H54 (cell line): ENCODE measurements at places on chromosomes 2 and 18.

DNA sequence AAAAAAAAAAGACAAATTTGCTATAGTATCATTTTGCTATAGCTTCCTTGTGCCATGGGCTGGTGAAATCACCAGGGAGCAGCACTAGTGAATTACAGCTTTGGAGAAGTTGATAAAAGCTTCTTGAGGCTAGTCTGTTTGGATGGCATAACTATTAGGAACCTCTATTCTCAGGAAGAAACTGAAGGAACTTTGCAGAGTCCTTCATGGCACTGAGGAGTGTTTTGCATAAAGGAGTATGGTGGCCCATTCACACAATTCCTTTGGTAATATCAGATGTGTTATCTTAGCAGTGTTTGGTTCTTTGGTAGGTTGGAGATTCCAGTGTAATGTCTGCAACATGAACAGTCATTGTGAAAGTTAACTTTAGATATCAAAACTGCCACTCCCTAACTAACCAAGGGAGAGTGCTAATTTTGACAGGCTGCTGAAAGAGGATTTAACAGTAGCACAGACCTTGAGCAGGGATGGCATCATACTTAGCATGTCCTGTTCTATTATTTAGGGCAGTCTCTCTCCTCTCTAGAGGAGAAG is 76.6 kb upstream of the ZFP36L2 start:
- no peak for DNase-seq

- no peak for DNase-seq
These were observed 593.5 kb downstream of the ADCYAP1 start for GRCh38 chr18:1498216-1498615.

DNA sequence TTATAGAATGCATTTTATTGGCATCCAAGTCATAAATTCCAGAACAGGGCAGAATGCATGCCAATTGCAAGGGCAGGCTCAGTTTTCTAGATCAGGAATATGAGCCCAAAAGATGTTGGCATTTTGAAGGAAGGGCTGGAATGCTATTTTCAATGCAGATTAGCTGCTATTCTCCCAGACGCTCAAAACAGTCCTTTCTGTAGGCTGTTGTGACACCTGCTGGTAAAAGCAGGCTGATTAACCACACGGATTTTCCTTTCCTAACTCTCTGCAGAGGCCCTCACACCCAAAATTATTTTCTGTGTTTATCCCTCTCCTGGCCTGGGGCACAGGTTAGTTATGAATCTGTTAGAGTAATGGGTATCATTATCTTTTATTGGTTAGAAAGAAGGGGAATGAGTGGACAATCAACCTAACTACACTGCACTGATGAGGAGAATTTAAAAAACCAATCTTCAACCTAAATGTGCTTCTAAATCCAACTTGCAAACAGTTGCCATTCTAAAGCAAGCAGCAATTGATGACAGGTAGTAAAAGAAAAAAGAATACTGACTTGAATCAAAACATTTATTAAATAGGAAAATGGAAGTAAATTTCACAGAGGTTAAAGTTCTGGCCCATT is 94.0 kb downstream of the PLA2R1 start:
- peak; percentile 4 for DNase-seq

DNA sequence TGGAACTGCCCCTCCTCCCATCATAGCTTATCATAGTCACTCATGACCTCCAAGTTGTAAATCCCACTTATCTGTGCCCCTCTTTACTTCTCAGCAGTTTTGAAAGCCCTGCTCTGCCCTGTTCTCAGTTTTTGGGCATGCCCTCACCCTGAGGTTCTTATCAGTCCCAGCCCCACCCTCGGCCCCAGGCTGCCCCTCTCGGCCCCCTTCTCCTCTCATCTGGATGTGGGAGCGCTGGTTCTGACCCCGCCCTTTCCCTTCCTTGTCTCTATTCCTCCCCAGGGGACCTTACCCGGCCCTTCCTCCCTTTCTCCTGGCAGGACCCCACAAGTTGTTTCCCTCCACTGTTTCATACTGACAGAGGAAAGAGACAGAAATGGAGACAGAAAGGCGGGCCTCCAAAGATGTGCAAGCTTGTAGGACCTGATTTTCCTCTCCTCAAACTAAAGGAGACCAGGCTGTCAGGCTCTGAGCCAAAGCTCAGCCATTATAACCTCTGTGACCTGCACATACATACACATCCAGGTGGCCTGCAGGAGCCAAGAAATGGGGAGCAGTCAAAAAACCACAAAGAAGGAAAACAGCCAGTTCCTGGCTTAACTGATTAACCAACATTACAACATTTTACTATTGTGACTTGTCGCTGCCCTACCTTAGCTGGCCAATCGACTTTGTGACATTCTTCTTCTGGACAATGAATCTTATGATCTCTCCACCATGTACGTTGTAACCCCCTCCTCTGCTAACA is 171.0 kb upstream of the HS6ST1 start:
- no peak for DNase-seq

GRCh38 chr18:25231327-25231691 is 120.7 kb downstream of the ZNF521 start:
- no peak for DNase-seq

DNA sequence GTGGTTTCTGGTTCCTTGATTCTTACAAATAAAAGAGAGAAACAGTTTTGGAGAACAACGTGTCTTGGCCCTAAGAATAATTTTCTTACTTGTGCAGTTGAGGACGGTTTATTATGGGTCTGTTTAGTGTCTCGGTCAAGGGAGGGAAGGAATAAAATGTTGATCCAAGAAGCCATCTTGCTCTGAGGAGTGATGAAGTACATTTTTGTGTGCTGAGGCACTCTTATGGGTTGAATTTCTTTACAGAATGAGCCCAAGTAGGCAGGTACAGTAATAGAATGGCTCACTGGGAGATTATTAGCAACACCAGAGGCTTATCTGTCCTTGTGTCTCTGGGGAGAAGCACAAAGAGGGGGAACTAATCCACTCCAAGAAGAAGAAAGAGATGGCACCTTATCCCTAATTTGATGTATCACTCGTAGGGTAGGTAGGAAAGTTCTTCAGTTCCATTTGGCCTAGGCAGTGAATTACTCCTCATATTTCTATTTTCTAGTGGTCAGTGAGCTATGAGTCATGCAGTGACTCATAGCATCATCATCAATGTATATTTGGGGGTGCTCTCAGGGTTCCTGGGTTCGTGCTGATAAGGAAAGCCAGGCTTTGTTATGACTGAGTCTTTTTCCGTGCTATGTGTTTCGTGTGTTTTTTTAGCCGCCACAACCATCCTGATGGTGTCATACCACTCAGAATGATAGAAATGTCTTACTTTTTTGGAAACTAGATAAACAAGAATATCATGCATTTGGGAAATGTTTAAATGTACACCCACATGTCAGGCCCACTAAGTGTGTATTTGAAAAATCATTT is 250.1 kb upstream of the CTAGE1 start:
- DNase-seq = peak; percentile 12

GRCh38 chr2:176473177-176473576 is 203.9 kb downstream of the MTX2 start:
- no peak for DNase-seq

DNA sequence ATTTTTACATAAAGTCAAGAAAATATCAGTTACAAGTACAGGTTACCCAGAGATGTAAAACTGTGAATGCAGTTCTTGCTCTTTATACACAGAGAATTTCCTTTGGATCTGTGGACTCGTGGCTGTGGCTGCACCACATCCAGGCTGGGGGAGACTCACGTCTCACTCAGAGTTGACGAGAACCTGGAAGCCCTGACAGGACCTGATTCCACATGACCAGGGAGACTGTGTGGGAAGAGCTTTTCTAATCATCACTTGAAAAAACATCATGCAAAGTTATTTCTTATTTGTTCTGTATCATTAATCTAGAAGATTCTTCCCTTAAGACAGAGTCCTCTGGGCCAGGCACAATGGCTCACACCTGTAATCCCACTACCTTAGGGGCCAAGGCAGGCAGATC is 1159.0 kb downstream of the RPIA start:
- no peak for DNase-seq

- DNase-seq = no peak
These were observed 33.7 kb downstream of the CERKL start for GRCh38 chr2:181623159-181623558.

GRCh38 chr2:134153294-134153880 is 100.5 kb upstream of the MGAT5 start:
- DNase-seq = no peak

- DNase-seq = no peak
These were observed 1.6 kb downstream of the COBLL1 start for GRCh38 chr2:164839914-164840457.

- DNase-seq = no peak
These were observed 39.7 kb upstream of the HDAC4 start for GRCh38 chr2:239440511-239440959.

DNA sequence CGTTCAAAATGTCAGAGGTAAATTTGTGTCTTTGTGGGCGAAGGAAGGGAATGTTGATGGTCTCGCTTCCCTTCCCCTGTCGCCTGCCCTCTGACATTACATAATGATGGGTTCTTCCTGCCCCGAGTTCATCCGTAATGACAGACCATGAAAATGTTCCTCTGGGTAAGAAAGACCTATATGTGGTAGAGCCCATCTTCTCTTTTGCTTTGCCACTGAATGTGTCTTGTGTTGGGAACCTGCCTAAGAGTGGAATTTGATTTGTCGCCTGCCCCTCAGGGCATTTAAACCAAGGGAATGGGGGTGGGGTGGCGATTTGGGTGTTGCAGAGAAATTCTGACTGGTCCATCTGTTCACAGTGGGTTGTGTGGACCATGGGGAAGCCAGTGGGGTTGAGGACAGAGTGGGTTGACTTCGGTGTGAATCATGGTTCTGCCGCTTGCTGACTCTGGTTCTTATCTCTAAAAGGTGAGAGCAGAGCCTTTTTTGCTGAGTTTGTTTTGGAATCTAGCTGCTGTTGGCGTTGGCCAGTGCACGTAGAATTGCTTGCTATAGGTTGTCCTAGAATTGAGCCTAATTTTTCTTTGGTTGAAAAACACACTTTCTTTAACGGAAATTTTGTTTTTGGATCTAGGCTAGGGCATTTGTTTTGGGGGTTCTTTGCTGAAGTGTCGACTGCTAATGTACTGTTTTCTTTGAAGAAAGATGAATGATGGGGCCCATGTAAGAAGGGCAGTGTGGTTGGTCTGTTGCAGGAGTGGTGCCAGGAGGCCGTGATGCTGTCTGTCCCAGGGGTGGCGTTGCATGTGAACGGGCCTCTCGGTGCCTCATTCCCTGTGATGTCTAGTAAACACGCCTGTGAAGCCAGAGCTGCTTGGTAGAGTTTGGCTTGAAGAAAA is 1.3 kb downstream of the INPP4A start:
- DNase-seq = no peak

DNA sequence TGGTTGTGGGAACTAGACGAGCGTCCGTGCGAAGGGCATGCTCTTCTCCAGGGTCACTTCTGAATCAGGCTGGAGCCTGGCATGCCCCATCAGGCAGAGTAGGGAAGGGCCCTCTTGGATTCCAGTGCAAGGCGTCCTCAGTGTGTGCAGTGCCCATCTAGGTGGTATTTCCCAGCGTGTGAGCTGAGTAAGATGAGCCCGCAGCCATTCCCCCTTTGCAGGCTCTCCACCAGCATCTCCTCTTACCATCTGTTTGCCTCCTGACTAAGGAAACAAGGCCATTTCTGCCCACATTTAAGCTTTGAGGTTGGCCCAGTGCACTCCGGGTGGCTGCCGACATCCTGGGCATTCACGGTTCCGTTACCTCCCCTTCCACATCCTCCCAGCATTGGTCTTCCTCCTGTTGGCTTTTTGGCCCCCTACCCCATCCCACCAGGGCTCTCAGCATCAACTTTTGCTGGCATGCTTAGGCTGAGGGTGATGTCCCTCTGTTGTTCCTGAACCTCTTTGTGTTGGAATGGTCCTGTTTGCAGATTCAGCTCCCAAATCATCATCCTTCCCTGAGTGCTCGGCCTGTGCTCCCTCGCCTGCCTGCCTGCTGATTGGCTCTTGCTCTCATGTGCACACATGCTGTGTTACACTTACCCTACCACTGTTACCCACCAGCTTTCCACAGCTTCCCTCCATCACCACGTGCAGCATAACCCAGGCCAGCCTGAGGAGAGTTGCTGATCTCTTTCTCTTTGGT is 11.8 kb downstream of the CEP68 start:
- no peak for DNase-seq

- no peak for DNase-seq
These were observed 145.1 kb downstream of the B3GNT2 start for GRCh38 chr2:62340994-62341484.

GRCh38 chr2:193101591-193101990 is 906.9 kb upstream of the TMEFF2 start:
- DNase-seq = no peak

- no peak for DNase-seq
These were observed 2.4 kb upstream of the ANTXR1 start for GRCh38 chr2:69010437-69011194.
